ENCODE measurements at places on chromosomes 3 and 15.

DNA sequence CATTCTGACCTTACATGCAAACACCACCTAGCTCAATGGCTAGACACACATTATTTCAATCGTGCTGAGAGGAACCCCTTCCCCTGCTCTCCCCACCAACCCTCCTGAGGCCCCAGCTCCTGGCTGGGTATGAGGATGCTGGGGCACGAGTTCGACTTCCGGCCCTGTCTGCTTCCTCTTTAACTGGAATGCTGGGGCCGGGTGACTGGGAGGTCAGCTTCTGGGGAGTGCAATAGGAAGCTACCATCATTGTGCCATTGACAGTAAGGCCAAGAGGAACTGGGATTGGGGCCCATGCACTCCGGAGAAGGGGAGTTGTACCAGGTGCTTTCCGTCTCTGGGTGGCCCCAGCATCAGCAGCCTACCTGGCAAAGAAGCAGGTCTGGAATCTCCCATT is 15.6 kb upstream of the TLE3 start:
- DNase-seq: no peak

GRCh38 chr3:28951772-28952556 is 328.9 kb upstream of the RBMS3 start:
- no peak for DNase-seq

DNA sequence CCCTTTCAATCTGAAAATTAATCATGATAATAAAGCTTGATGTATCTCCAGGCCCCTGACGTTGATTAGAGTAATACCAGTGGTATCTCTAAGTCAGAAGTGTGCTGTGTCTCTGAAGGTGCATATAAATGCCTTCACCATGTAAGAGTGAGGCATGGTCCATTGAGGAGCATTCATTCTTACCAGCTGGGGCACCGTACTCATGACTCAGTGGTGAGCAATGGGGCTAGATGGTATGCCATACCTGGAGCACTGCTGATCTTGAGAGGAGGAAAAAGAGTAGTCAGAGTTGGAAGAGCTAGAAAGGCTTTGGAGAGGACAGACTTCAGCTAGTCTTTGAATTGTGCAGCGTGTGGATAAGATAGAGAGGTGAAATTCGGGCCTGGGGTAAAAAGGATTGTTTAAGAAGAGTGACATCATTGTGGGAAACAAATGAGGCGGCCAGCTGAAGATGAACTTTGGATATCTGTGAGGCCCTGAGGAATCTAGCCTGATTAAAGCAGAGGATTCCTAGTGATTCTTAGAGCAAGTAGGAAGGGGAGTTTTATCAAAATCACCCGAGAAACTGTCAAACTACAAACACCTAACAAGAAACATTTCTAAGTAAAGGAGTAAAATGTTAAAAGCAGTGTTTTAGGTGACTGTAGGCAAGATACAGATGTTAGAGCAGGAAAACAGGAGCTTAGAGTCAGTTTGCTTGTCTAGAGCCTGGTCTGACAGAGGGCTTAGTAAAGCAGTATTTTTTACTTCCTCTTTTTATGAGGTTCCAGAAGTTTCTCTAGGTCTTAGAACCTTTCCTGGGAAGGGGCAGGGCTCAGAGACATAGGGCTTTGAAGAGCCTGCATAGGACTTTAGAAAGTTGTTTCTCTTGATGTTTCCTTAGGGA is 13.6 kb downstream of the TMOD3 start:
- no peak for DNase-seq

GRCh38 chr15:40844696-40845030 is 815 bp downstream of the SPINT1 start:
- DNase-seq: no peak

- no peak for DNase-seq
Measured at GRCh38 chr15:51888593-51889195, 59.2 kb downstream of the TMOD3 start.

DNA sequence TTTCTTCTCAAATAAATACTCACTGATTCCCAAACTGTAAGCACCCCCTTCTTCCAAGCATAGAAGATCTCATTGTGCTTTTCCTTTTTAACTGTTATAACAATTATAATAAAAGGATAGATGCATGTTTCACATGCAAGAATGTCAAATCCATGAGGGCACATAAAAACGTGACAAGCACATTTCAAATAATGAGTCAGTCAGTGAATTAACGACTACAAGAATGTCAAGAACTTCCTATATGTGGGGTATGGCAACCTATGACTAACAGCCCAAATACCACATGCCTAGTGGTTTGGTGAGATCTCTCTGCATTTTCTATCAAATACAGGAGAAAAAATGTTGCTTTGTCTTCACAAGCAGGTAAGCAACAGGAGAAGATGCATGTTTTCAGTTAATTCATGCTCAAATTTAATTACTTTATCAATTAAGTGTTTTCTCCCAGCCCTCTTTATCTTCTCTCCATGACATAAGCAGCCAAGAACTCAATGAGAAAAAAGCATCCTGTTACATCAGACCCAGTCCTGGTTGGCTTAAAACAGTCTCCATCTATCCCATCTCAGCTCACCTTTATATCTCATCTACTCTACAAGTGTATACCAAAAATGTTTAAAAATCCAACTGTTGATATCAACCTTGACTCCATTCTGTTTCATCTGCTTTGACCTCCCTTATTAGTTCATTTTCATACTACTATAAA is 181.5 kb upstream of the LMCD1 start:
- DNase-seq: no peak

- DNase-seq: no peak
Measured at GRCh38 chr3:47536967-47537366, 23.5 kb upstream of the ELP6 start.

All from endothelial cell (in vitro differentiated cells).